NCI-H1105 (cell line): ENCODE measurements at places on chromosomes 16 and 17.

DNA sequence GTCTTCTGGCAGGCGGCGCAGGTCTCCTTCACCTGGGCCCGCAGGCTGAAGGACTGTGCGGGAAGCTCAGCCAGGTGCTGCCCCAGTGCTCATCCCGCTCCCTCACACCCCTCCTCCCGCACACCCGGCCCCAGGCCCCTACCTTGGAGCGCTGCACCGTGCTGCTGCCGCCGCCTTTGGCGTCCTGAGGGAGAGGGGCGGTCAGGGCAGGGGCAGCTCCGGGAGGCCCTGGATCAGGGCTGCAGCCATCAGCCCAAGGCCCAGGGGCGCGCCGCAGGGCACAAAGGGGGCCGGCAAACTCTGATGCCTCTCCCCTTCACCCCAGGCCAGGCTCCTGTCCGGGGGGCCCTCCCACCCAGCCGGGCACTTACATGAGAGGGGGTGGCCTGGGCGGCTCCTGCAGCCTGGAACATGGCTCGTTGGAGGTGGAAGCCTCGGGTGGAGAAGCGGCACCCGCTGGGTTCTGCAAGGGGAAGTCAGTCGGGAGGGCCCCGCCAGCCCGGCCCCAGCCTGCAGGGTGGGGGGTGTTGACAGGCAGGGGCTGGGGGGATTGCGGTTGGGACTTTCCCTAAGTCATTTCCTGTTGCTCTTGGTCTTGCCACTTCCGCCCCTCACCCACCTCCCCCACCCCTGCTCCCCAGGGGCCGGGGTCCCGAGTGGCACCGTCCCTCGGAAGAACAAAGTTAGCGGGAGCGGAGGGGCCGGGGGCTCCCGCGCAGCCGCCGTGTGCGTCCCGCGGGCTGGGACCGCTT is 863 bp downstream of the LIMD2 start:
- no peak for DNase-seq

GRCh38 chr17:78159575-78160158 is 8.7 kb upstream of the SYNGR2 start:
- no peak for DNase-seq

- no peak for DNase-seq
Measured at GRCh38 chr17:627051-627450, 87.6 kb downstream of the VPS53 start.

DNA sequence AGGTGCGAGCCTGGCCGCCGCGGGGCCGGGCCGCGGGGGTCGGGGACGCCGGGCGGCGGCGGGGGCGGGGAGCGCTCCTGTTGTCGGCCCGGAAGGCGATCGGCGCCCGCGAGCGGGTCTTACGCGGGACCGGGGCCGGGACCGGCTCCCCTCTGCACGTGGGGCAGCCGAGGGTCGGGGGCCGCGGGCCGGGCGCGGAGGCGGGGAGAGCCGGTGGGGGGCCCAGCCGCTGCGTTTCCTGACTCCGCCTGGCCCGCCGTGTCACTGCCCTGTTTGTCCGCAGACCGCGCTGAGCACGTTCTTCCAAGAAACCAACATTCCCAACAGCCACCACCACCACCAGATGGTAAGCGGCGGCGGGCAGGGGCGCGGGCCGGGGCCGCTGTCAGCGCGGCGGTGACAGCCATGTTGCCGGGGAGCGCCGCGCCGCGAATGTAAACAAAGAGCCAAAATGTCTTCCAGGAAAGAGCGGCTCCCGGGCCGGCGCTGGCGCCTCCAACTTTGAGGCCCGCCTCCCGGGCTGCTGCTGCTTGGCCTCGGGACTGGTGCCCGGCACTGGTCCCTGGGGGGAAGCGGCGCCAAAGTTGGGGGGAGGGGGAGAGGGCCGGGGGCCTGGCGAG is 586 bp downstream of the UBALD2 start:
- no peak for DNase-seq

- no peak for DNase-seq
Measured at GRCh38 chr17:78435330-78436005, 57.0 kb downstream of the PGS1 start.

DNA sequence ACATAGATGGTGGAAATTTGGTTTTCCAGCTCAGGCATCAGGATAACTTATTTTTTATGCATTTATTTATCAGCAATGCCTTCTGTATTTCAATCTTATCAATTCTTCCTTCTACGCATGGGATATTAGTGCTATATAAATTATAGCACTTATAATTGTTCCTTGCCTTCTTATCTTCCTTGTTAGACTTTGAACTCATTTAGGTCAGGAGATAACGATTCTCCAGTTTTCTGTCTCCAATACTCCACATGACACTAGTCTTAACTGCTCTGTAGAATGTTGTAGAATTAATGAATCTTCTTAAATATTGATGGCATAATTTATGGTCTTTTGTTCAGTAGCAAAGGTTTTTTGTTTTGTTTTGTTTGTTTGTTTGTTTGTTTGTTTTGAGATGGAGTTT is 10.7 kb upstream of the BCO1 start:
- DNase-seq, result no peak

- DNase-seq, result no peak
Measured at GRCh38 chr17:73950593-73950914, 252.9 kb upstream of the RPL38 start.

- DNase-seq, result no peak
Measured at GRCh38 chr16:35425270-35425669, 1965.9 kb downstream of the TP53TG3F start.

DNA sequence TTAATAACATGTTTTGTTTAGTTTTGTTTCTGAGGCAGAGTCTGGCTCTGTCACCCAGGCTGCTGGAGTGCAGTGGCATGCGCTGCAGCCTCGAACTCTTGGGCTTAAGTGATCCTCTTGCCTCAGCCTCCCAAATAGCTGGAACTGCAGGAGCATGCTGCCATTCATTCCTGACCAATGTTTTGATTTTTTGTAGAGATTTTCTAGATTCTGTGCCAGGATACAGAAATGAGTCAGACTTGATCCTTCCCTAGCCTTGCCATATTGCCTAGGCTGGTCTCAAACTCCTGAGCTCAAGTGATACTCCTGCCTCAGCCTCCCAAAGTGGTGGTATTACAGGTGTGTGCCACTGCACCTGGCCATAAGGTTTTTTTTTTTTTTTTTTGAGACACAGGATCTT is 17.7 kb downstream of the TAOK1 start:
- DNase-seq, result no peak

DNA sequence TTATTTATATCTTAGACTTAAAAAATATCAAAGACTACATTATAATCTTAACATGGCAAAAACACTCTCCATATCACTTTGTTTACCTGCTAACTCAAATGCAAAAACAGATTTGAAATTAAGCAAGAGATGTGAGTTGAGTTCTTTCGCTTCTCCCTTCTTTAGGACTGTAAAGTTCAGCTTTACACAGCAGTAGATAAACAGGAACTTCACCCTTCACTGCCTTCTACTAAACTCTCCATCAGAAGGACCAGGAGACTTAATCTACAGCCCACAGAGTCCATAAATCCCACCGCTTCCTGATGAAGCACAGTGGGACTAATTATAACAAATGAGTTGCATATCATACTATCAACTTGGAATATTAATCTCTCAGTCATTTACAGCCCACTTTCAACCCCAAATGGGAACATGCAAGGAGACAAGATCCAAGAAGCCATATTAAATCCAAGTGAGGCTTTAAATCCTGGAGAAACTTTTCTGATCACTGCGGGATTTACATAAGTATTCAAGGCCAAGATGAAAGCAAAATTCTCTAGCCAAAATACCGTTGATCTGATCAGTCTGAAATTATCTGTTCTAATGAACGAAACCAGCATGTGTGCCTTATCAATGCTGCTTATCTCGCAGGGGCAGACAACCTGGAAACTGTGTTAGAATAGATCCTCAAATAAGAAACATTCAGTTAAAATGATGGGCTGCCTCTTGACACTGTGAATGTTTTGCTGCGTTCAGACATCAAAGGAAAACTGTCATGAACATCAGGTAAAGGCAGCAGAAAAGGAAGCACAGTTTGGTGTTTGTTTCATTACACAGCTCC is 1.6 kb downstream of the AMFR start:
- DNase-seq, result no peak

DNA sequence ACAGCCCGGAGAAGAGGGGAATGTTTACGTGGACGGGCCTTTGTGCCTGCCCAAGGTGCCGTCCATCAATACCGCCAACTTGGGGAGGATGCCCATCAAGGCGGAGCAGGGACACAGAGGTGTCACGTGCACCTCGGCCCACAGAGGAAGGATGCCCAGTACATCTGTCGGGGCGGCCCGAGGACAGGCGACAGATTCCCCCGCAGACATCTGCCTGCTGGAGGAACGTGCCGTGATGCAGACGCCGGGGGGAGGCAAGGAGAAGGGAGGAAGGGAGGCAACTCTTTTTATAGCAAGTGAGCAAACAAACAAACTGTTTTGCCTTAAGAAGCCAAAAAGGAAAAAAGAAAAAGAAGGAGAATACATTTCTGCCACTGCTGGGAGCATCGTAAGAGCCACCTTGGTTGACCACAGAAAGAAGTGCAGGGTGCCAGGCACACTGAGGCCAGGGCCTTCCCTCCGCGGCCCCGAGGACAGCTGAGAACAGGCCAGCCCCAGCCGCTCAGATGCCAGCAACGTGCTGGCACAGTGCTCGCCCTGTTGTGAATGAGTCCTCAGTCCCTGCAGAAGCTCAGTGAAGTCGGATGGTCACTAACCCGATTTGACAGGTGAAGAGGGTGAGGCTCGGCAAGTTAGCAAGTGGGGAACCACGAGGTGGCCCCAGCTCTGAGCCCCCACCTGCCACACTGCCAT is 146.4 kb downstream of the RBFOX3 start:
- no peak for DNase-seq

DNA sequence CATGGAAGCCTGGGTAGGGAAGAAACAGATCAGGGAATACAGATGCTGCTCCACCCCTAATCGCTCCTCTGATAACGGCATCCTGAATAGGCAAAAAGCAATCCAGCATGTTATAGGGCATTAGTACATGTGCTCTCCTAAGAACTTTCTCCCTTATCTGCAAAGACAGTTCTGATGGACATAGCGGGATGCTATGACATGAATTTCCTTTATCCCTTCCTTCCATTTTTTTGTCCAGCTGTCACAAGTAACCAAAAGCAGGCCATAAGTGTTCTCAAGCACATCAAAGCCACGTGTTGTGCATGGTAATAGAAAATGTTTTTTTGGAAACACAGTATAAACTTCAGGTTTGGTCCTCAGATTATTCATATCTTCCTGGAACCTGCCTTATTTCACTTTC is 141.4 kb upstream of the MON1B start:
- no peak for DNase-seq

DNA sequence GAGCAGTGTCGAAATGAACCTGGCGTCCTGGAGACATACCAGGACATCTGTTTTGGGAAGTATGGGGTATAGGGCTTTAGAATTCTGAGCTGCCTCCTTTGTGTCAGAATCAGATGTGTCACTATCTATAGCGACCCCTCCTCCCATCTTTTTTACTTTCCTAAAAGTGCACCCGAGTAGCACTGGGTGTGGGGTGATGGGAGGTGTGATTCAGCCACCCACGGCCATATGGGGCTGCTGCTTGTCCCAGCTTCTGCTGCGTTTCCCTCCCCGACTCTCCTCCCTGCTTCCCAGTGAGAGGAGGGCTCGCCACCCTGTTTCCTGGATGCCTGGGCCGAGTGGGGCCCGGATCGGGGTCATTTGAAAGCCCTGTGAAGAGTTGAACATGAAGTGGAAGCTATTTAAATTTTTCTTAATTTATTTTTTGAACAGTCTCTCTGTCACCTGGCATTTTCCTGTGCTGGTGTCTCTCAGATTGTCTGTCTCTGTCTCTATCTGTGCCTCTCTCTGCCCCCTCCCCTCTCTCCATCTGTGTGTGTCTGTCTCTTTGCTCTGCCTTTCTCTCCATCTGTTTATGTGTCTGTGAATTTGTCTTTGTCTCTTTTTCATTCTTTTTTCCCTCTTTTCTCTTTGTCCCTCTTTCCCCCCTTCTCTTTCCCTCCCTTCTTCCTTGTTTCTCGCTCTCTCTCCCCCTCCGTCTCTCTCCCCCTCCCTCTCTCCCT is 638.8 kb upstream of the EEF2KMT start:
- no peak for DNase-seq

GRCh38 chr17:79622122-79622601 is 11.3 kb upstream of the RBFOX3 start:
- DNase-seq, result no peak

- no peak for DNase-seq
Measured at GRCh38 chr16:4323845-4324488, 8.1 kb downstream of the GLIS2 start.

GRCh38 chr16:65327346-65327745 is 205.5 kb upstream of the CDH11 start:
- DNase-seq, result no peak

- no peak for DNase-seq
Measured at GRCh38 chr17:13587487-13588338, 14.0 kb downstream of the HS3ST3A1 start.

DNA sequence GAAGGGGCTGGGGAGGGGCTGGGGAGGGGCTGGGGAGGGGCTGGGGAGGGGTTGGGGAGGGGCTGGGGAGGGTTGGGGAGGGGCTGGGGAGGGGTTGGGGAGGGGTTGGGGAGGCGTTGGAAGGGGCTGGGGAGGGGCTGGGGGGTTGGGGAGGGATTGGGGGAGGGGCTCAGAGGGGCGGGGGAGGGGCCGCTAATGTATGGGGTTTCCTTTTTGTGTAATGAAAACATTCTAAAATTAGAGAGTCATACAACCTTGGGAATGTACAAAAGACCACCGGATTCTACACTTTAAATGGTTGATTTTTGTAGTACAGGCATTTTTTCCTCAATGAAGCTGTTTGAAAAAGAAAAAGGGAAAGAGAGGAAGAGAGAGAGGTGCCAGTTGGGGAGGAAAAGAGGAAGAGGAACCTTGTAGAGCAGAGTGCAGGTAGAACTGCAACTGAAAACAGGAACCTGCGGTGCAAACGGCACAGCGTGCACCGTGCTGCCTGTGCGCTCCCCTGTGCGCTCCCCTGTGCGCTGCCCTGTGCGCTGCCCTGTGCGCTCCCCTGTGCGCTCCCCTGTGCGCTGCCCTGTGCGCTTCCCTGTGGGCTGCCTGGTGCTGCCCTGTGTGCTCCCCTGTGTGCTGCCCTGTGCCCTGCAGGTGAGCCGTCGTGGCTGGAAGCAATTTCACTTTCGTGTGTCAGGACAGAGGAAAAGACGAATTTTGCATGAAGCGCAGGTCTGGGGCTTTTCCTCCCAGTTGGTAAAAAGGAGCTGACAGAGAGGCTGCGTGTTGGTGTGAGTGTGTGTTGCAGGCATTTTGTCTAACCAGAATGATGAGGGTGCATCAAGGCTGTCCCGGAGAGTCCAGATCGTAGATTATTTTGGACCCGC is 40.8 kb downstream of the METRNL start:
- no peak for DNase-seq

DNA sequence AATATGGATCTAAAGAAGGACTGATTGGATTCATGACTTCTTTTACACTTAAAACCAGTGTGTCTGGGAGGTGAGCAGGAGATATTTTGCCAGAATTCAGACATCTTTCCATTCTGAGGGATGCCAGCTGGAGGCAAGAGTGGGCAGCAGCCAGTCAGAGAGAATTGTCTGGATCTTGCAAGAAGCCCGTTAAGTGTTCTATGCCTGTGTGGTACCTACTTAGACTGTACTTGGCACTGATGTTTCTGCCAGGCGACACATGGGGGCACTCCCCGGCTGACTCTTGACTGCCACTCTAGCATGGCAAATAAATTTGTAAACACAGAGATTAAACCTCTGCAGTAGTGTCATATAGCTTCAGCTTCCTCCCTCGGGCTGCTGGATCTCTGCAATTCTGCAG is 247.7 kb downstream of the UTP18 start:
- no peak for DNase-seq

- peak; percentile 99 for DNase-seq
Measured at GRCh38 chr17:7204828-7205461, 14.7 kb downstream of the DLG4 start.
